ENCODE measurements at places on chromosomes 2 and 18.

DNA sequence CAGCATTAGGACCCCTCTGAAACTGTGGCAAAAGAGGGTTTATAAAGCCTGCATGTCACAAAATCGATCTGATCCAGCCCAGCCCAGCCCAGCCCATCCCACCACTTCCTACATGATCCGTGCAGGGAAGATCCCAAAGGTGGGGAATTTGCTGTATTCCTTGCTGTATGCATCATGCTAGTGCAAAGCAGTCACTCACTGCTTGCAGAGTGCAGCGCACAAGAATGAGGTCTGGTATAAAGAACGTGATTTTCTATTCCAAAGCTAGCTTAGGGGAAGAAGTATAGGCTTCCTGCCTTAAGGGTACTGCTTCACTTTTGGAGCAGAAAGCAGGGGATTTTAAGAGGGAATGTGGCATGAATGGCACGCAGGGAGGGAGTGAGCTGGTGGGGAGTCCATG, 18.9 kb upstream of the SERPINB11 start:
- DNase-seq: no peak

DNA sequence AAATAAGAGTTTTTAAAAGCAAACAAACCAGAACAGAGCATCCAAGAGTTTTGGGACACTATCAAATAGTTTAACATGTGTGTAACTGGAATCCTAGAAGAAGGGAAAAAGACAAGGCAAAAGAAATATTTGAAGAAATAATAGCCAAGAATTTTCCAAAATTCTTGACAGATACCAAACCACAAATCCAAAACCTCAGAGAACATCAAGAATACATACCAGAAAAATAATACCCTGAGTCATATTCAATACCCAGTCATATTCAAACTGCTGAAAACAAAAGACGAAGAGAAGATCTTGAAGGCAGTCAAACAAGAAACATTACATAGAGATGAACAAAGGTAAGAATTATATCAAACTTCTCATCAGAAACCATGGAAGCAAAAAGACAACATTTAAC, 22.9 kb downstream of the INO80C start:
- no peak for DNase-seq

GRCh38 chr2:119157850-119158511, 570 bp downstream of the C1QL2 start:
- no peak for DNase-seq

DNA sequence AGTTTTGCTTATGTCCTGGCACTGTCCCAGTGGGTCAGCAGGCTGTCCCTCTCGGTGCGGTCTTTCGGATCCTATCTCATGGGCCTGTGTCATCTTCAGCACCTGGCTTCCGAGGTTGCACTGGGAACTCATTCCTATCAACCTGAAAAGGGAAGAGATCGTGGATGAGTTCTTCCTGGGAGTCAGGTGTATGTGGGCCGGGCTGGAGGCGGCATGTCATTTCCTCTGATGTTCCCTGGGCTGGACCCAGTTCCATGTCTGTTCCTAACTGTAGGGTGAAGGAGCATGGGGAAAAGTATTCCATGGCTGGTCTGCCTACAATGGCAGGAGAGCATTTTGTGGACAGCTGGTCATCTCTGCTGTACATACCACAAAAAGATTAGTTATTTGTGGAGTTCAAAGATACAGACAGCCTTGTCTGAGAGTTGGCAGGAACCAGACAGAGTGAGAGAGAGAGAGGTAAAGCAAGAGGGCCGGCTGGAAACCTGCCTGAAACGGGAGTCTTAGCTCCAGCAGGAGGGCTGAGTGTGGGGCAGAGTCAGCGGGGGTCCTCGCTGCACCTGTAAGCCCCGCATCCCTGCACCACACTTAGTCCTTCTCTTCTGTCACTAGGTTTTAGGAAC, 25.2 kb downstream of the FAM228A start:
- DNase-seq: no peak

GRCh38 chr2:36087344-36087743, 268.2 kb upstream of the CRIM1 start:
- no peak for DNase-seq

DNA sequence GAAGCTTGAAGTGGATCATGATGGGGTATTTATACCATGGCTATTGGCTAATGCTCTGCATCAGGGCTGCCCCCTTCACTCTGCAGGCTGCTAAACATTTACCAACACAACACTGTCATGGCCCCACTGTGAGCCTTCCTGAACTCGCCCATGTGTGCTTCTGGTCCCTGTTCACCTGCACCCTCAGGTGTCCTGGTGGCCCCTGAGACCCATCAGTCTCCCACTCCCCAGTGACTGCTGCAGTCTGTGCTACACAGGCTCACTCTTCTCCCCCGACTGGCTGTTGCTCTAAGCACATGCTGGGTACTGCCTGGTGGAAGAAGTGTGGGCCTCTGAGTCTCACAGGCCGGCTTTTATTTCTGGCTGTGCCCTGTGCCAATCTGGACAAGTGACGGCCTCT, 183.0 kb upstream of the HS6ST1 start:
- no peak for DNase-seq

- DNase-seq: no peak
These were observed 139.0 kb upstream of the SH3BP4 start for GRCh38 chr2:234812851-234813250.

DNA sequence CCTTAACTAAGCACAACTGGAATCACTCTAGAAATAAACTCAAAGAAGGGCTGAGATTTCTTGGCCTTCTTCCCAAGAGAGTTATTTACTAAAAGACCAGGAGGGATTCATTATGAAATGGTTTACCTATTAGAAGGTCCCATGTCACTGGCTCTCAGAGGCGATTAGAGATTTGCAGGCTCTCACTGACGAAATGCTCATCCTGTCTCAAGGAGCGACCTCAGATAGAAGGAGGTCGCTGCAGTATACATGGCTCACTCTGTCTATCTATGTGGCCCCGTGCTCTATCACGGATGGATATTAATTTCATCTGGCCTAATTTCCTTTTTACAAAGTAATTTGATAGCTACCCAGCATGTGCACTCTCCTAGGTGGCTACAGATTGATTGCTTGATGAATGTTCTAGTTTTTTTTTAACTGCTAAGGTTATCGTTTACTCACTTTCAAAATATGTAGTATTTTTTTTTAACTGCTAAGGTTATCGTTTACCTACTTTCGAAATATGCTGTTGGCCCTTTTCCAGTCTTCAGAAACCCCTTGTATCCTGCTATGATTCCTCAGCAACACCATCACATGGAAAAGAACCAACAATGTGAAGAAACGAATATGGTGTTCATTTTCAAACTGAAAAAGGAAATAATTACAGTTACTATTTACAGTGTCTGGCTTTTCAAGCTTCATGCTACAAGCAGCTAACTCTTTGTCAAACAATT, 9.1 kb downstream of the SMIM21 start:
- DNase-seq: no peak

- DNase-seq: no peak
These were observed 32.7 kb downstream of the RHBDD1 start for GRCh38 chr2:226868331-226869162.

DNA sequence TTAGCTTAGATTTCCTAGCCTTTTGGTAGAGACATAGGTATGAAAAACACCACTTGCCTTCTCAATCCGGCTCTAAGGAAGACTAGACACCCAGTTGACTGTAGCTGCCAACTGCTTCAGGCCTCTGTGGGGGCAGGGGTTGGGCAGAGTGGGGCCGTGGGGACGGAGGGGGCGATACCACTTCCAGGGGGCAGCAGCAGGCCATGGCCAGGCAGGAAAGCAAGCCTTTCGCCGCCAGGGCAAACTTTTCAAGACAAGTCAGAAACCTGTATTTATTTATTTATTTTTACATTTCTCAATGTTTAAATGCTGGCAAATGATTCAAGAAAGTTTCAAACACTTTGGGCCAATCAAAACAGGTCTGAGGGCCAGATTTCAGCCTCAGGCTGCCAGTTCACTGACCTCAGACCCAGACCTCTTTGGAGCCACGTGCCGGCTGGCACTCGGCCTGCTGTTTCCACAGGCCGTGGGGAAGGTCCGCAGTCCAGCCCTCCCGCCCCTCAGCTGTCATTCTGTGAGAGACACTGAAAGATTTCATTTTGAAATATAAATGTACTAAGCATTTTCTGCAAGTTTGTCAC, 63.8 kb downstream of the MEX3C start:
- no peak for DNase-seq

DNA sequence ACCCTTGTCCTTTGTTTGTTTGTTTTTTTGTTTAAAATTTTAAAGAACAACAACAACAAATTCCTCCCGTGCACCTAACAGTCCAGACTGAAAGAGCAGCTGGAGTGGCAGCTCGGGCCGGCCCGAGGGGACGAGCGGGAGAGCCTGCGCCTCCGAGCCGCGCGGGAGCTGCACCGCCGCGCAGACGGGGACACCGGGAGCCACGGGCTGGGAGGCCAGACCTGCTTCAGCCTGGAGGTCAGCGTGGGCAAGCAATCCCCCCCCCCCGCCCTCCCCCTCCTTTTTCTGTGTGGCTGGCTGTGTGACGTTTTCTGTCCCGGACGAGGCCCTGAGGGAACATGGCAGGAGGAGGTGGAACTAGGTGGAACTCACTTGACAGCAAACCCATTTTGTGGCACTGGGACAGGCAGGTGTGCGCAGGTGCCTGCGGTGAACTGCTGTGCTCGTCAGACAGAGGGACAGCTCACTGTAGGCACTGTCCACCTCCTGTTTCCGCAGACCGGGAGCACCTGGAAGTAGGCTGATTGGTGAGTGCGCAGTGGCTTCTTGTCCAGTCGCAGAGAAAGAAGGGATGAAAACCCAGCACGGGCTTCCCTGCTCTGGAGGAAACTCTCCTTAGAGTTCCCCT, 80.6 kb downstream of the MTCL1 start:
- DNase-seq: no peak

GRCh38 chr2:23940718-23941620, 706 bp downstream of the UBXN2A start:
- no peak for DNase-seq

DNA sequence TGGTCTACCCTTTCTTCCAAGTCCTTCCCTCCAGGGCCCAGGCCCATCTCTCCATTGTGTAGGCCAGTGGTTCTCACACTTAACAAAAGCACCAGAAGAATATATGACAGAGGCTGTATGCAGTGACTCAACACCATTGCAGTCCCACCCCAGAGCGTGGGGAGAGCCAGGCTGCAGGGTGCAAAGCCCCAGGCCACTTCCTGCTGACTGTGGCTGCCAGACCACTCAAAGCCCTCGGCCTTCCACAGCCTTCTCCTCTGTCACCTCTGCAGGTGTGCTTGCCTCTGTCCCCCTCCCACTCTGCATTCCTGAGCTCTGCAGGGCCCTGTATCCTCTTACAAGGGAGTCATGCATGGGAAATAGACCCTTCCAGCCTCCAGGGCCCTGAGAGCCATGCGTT, 40.4 kb upstream of the ARHGEF4 start:
- no peak for DNase-seq

DNA sequence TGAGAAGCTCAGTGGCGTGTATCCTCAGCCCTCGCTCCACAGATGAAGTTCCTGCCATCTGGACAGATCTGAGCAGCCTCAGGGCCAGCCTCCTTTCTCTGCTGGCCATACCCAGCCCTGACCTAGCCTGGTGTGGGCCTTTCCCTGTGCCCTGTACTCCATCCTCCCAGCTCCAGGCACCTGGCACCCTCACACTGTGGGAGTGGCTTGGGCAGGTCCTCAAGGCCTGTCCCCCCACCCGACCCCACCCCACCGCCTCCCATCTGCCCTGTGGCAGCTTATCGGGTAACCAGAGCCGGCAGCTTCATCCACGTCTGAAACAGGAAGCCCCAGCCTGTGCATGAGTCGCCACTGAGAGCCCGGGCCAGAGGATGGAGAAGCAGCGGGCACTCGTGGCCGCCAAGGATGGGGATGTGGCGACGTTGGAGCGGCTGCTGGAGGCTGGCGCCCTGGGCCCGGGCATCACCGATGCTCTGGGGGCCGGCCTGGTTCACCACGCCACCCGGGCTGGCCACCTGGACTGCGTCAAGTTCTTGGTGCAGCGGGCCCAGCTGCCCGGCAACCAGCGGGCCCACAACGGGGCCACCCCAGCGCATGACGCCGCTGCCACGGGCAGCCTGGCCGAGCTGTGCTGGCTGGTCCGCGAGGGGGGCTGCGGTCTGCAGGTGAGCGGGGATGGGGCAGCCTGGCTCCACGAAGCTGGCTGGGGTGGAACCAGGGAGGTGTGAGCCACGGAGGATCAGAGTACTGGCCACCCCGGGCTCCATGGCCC, at the start of gene ESPNL:
Gene ESPNL (plus strand): TSS at position 292 of the 772 bp plus-strand sequence. CDS start 80 bp downstream, at position 372.
- no peak for DNase-seq

DNA sequence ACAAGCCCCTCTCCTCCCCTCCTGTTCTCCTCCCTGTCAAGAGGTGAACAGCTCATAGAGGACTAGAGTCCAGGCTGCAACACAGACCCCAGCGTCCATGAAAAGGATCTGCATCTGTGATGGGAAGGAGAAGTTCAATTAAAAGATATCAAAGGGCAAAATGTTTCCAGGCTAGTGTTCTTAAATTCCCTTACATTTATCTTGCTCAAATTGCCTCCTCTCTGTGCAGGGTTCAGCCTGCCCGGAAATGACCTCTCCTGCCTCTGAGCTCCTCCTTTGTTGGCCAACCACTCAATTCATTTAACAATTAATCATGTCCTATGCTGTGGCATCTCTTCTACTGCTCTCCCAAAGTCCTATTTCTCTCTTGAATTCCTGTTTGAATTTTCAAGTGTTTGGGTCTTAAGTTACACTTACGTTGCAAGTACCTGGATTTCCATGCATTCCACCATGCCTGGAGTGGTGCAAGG, 105.3 kb downstream of the TSN start:
- no peak for DNase-seq

GRCh38 chr2:48902521-48902920, 147.0 kb upstream of the LHCGR start:
- DNase-seq: no peak

DNA sequence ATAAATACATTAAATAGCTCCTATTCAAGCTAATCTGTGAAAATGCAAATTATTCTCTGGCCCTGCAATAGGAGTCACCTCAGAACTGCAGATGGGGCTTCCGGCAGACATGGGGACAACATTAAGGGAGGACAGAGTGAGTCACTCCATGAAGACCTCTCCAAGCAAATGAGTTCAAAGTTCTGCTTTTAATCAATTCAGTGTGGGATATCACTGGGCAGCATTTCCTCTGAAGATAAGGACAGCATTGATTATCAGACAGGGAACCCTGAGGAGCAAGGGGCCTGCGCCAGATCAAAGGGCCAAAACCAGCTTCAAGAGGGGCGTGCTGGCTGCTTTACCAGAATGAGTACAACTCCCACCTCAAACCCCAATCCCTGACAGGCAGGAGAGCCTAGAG, 356.9 kb upstream of the KLHL29 start:
- no peak for DNase-seq

DNA sequence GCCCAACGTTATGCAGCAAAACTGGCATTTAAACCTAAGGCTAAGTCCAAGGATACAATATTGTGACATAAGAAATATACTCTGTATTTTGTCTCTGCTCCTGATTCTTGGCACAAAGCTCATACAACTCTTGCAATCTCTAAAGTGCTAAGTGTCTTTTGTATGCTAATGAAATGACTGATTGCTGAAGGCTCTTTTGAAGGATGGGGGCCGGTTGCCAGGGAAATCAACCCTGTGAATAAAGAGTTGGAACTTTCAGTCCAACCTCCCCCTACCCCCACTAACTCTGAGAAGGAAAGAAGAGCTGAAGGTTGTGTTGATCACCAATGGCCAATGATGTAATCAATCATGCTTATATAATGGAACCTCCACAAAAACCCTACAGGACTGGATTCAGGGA, 40.3 kb downstream of the SESTD1 start:
- no peak for DNase-seq

- no peak for DNase-seq
These were observed 47.3 kb downstream of the DHX57 start for GRCh38 chr2:38828460-38828859.

GRCh38 chr18:42426496-42427015, 471.5 kb downstream of the PIK3C3 start:
- no peak for DNase-seq

- no peak for DNase-seq
These were observed 186.6 kb downstream of the NEDD4L start for GRCh38 chr18:58230438-58231179.

GRCh38 chr18:8932866-8933265, 169.6 kb upstream of the NDUFV2 start:
- DNase-seq: no peak
